Progenitor cell of endocrine pancreas (in vitro differentiated cells): ENCODE measurements at places on chromosomes 6 and 20. TPM values are rescaled to one million over a fixed set of nuclear protein-coding genes. Genes with fewer than 3 reads are reported as not detected.

The RUNX2 gene
- 0.46 and 0.75 TPM in 2 replicates for total RNA-seq

DNA sequence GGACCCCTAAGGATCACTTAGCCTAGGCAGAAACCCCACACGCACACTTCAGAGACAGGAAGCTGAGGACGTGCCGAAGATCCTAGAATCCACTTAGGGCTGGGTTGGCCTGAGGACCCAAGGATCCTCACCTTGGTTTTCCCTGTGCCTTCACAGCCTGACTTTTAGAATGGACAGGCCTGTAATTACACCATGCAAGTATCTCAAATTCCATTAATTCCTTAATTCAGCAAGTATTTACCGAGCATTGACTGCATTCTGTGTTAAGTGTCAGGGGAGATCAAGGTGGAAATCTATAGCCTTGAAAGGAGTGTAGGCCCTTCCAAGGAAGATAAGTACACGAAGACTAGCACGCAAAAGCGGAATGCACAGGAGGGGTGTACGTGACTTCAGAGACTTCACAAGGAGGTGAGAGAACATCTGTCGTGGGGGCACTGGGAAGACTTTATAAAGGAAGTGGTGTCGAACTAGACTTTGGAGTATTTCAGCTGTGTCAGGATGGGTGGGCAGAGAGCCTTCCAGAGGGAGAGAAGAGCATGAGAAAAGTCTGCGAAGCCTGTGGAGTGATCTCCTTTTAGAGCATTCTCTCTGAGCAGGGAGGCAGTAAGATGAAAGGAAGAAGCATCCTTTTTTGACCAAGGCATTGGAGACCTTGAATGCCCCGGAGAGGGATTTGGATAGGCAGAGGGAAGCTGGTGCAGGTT, 4.0 kb downstream of the DSP start:
- H3K27ac ChIP-seq = peak overlapping the region; percentile 54
- H3K36me3 ChIP-seq = peaks cover 8% of the 10 kb centered on the region
- DNase-seq = no peak

GRCh38 chr6:132843316-132844035, 29.1 kb downstream of the RPS12 start:
- H3K27me3 ChIP-seq = no peaks in the 10 kb centered on the region
- DNase-seq = no peak
- peaks cover 2% of the 10 kb centered on the region for H3K36me3 ChIP-seq
- H3K27ac ChIP-seq = no peak overlapping the region
- peaks cover 10% of the 10 kb centered on the region for H3K4me1 ChIP-seq

The ABHD16B gene
- total RNA-seq = not detected in 2 replicates

DNA sequence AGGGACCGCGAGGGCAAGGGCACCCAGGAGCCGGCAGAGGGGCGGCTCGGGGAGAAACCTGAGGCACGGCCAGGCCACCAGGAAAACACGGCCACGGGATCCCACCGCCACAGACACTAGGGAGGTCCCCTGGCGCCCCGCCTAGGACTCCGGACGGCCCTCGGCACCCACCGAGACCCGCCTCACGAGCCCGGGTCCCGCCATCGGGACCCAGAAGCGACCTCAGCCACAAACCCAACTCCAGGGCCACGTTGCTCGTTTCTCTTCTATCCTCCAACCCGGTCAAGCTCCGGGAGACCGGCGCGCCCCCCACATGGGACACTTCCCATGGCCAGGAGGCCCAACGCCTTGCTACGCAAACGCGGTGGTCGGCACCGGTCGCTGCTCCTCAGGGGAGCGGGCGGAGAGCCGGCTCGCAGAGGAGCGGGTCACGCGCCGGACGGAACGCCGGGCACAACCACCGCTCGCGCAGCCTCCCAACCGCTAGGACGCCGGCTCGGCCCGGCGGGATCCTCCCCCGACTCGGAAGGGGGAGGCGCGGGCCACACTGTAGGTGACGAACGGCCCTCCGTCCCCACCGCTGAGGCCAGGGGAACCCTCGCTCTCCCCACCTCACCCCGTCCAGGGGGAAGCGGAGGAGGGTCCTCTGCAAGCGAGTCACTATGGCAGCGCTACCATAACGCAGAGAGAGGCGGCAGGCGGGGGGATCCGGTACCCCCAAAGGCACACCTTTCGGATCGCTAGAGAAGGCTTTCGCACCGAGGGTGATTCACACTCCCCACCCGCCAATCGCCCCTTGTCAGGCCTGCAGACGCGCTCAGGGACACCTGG, 1514.1 kb upstream of the DEFB115 start:
- no peak overlapping the region for H3K4me3 ChIP-seq
- H3K27ac ChIP-seq = no peak overlapping the region
- peaks cover 2% of the 10 kb centered on the region for H3K36me3 ChIP-seq
- no peaks in the 10 kb centered on the region for H3K27me3 ChIP-seq
- no peaks in the 10 kb centered on the region for H3K4me1 ChIP-seq

- no peaks in the 10 kb centered on the region for H3K27me3 ChIP-seq
- no peak overlapping the region for H3K27ac ChIP-seq
- no peaks in the 10 kb centered on the region for H3K36me3 ChIP-seq
Measured at GRCh38 chr6:159646733-159647132, 46.3 kb downstream of the SOD2 start.

- peaks cover 16% of the 10 kb centered on the region for H3K36me3 ChIP-seq
- H3K27me3 ChIP-seq = no peaks in the 10 kb centered on the region
- H3K4me3 ChIP-seq = no peak overlapping the region
- no peaks in the 10 kb centered on the region for H3K4me1 ChIP-seq
- peak overlapping the region; percentile 82 for H3K27ac ChIP-seq
Measured at GRCh38 chr20:25498280-25498606, 87.1 kb downstream of the NINL start.

- no peaks in the 10 kb centered on the region for H3K36me3 ChIP-seq
- no peak overlapping the region for H3K4me3 ChIP-seq
- no peak for DNase-seq
- no peaks in the 10 kb centered on the region for H3K27me3 ChIP-seq
Measured at GRCh38 chr6:13229205-13230085, 98.9 kb downstream of the TBC1D7 start.

DNA sequence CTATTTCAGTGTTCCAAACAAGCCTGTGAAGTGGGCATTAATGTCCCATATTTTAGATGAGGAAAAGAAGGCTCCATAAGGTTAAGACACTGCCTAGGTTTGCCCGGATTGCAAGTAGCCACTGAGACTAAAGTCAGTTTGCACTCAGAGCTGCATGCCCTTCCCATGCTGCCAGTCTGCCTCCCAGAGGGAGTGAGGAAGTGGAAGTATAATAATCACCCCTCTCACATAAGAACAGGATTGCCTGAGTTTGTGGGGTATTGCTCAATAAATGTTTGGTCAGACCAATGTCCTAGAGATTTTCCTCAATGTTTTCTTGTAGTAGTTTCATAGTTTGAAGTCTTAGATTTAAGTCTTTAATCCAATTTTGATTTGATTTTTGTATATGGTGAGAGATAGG, 43.9 kb upstream of the CLIC5 start:
- peak overlapping the region; percentile 1 for H3K27ac ChIP-seq
- no peak overlapping the region for H3K4me3 ChIP-seq
- peaks cover 34% of the 10 kb centered on the region for H3K4me1 ChIP-seq
- H3K36me3 ChIP-seq = peaks cover 24% of the 10 kb centered on the region

The SLC44A4 gene
- 17.5 and 19.1 TPM in 2 replicates for total RNA-seq

- H3K4me1 ChIP-seq = no peaks in the 10 kb centered on the region
- H3K27ac ChIP-seq = no peak overlapping the region
- no peaks in the 10 kb centered on the region for H3K36me3 ChIP-seq
- no peak overlapping the region for H3K4me3 ChIP-seq
- H3K27me3 ChIP-seq = no peaks in the 10 kb centered on the region
Measured at GRCh38 chr6:93701526-93701925, 282.2 kb upstream of the EPHA7 start.

GRCh38 chr6:28941684-28942448, 18.1 kb upstream of the TRIM27 start:
- no peaks in the 10 kb centered on the region for H3K27me3 ChIP-seq
- peak overlapping the region; percentile 81 for H3K4me3 ChIP-seq
- peaks cover 10% of the 10 kb centered on the region for H3K4me1 ChIP-seq

DNA sequence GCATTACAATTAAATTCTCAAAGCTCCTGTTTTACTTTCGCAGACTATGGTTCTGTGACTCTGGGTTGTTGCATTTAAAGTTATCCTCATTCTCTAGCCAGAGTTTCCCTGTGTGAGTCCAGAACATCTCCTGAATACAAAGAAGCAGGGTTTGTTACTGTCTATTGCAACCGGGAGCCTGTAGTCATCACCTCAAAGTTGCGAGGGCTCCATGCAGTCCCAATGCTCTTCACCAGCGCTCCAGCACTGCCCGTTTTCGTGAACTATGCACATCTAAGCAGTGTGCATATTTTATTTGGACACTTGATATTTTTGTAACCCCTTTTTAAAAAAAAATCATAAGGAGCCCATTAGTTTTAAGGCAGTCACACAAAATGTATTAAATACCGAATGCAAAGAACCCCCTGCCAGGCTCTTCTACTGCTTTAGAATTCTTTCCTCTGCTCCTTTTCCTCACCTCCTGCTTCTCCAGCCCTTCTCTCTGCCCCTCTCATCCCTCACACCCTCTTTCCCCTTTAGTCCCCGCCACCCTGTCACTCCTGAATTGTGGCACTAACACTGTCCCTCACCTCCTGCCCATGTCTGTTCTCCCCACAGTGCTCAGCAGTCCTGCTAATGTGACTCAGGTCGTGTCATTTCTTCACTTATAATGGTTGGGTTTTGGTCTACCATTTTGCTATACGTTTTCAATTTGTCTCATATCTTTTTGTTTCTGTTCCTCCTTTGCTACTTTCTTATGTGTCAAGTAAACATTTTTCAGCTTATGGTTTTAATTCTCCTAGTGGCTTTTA, 1.1 kb upstream of the HLA-C start:
- H3K27me3 ChIP-seq = peaks cover 57% of the 10 kb centered on the region
- H3K4me1 ChIP-seq = peaks cover 4% of the 10 kb centered on the region
- DNase-seq = no peak
